ENCODE measurements at places on chromosomes 2 and 18.

DNA sequence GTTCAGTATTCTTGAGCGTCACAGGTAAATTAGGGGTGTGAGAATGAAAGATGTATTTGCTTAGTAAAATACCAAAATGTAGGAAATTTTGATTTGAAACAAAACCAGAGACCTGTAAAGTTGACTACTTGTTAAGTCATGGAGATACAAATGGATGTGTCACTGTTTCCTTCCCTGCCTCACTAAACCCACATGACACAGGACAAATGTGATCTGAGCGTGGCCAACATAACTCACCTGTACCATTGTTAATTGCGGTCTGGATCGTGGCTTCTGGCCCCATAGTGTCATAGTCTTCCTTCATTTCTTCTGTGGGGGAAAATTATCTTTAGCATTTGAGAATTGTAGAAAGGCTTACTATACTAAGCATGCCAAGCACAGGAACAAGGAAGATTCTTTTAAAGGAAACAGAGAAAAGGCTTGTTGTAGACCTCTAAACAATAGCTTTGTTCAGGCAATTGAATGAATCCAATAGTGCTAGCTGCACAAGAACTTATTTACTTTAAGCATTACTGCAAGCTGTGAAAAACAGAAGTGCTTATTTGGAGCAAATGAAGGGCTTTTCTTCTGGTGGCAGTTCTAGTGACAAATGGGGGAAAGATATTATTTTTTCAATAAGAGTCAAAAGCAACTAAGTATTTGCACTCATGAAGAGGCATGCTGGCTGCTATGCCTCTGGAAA, 95.2 kb downstream of the ZEB2 start:
- no peak for DNase-seq

- no peak for DNase-seq
Observed at GRCh38 chr2:41859615-41860514, 188.0 kb upstream of the PKDCC start.

GRCh38 chr2:57862727-57863126, 183.9 kb upstream of the VRK2 start:
- DNase-seq: no peak

DNA sequence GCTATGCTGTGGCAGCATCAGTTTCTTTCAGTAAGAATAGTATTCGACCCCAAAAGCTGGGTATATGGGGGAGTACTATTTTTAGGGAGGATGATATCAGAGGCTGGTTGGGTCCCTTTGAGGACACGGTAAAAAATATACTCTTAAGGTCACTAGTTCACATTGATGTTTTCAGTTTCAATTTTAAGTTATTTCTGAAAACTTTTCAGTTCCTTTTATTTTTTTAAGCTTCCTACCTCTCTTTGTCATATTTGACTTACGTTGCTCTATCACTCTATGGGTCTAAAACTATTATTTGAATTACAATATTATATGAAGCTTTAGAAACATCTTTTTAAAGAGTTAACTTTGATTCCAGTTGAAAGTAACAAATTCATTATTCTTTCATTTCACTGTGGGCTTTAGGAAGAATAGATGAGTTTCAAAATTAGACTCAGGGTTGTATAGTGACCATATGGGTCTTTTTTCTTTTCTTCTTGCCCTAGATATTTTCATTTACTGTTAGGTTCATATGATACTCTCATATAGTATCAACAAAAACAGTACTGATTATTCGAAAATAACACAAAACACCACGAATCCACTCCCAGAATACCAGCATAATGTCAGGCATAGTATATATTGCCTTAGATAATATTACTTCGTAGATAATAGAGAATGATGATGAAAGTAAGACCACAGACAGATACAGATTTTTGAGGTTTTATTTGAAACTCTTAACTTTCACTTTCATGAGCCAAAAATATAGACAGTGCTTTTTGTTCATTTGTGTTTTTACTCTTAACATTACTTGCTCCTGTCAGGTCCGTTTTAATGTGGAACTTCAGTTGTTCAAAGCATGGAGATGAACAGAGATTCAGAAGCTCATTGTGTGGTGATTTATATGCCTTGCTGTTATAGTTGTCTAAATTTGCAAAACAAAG, 9.8 kb downstream of the RMDN2 start:
- DNase-seq: no peak

- DNase-seq: no peak
Observed at GRCh38 chr2:155035308-155035707, 336.8 kb downstream of the KCNJ3 start.

DNA sequence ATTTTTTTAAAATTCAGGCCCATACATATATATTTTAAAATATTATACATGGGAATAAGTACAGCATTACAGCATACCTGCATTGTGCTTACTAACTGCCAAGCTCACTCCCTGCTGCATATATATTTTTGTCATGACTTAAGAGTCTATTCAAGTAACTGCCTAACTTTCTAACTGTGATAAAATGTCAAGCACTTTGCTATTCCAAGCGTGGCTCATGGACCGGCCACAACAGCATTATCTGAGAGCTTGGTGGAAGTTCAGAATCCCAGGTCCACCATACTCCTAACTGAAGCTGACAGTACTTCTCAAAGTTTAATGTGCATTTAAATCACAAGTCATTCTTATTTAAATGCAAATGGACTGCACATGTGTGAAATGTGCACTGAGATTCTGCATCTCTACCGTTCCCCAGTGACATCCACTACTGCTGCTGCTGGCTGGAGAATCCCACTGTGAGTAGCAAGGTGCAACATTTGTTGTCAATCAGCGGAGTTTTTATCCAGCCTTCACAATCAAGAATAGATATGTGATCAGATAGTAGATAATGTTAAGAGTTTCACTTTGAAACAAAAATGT, 79.1 kb downstream of the DYM start:
- DNase-seq: no peak

DNA sequence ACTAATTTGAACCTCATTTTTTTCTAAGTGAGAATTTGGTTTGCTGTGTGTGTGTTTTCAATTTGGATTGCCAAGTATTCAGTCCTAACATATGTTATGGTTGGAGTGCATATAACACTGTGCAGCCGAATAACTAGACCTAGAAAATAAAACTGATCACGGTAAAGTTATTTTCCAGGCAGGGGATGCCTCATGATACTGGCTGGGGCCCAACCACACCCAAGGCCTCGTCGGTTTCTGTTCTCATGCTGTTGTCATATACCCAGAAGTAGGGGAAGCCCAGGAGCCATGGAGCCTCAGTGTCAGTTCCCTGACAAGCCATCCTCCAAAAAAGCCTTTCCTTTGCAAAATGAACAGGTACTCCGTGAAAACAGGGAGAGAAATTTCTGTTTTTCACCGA, 160.2 kb downstream of the GBX2 start:
- no peak for DNase-seq

- DNase-seq: no peak
Observed at GRCh38 chr2:215436705-215437565, 1.1 kb upstream of the FN1 start.

- no peak for DNase-seq
Observed at GRCh38 chr18:77131100-77131651, 1.4 kb downstream of the MBP start.

DNA sequence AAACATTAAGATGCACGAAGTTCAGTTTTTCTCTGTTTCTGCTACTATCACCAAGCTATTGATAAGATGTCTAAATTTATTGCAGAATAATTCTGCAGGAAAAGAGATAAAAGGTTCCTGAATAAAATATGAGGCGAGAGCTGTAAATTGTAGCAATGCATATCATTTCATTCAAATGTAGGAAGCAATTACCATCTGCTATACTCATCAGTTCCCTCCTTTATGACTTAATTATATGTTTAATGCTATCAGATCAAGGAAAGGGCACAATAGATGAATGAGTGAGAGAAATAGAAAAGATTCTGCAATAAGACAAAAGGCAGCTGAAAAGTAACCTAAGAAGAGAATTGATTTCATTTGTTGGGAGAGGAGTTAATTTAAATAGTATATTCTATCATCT, 108.2 kb upstream of the GALNT5 start:
- no peak for DNase-seq

GRCh38 chr2:28413899-28414295, 21.2 kb downstream of the FOSL2 start:
- DNase-seq: no peak

- no peak for DNase-seq
Observed at GRCh38 chr2:217790195-217790594, 212.6 kb downstream of the TNS1 start.

- no peak for DNase-seq
Observed at GRCh38 chr18:61360404-61361383, 27.5 kb downstream of the CDH20 start.

GRCh38 chr2:176067589-176068418, 16.0 kb downstream of the EVX2 start:
- DNase-seq: no peak

DNA sequence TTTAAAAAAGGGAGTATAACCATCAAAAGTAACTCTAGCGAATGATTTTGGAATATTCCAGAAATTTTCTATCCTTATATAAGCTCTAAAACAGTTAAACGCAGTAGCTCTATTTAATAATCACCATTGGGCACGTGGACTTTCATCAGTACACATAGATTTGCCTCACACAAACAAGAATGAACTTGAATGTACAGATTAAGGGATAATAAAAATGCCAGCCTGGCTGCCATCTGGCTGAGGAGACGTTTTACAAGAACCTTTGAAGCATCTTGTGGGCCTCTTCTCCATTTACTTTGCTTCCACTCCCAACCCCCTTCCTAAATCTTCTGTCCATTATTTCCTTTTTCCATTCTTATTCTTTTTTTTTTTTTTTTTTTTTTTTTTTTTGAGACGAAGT, 47.2 kb downstream of the AGAP1 start:
- DNase-seq: no peak

DNA sequence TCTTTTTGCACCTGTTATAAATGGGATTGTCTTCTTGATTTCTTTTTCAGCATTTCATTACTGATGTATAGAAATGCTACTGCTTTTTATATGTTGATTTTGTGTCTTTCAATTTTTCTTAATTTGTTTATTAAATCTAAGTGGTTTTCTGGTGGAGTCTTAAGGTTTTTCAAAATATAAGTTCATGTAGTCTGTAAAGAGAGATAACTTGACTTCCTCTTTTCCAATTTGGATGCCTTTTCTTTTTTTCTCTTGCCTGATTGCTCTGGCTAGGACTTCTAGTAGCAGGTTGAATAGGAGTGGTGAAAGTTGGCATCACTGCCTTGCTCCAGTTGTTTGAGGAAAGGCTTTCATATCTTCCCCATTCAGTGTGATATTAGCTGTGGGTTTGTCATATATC, 28.6 kb upstream of the GALNT5 start:
- DNase-seq: no peak
